NCI-H1930 (cell line): ENCODE measurements at places on chromosomes 1 and 21.

- no peak for DNase-seq
Observed at GRCh38 chr1:43705334-43705733, 2.0 kb upstream of the ST3GAL3 start.

- no peak for DNase-seq
Observed at GRCh38 chr1:183962903-183963302, 74.6 kb downstream of the COLGALT2 start.

DNA sequence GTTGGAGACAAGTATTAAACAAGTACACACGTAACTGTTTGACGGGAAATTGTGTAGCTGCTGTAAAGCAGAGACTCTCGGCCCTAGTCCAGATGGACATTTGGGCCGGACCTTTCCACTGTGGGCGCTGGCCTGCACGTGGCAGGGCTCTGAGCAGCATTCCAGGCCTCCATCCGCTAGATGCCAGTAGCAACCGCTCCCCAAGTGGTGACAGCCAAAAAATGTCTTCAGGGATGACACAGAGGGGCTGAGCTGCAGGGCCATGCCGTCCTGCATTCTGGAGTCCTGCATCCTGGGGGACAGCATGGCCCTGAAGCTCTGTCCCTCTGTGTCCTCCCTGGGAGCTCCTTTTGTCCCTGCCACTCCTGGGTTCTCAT, 24.8 kb downstream of the A3GALT2 start:
- DNase-seq = no peak

DNA sequence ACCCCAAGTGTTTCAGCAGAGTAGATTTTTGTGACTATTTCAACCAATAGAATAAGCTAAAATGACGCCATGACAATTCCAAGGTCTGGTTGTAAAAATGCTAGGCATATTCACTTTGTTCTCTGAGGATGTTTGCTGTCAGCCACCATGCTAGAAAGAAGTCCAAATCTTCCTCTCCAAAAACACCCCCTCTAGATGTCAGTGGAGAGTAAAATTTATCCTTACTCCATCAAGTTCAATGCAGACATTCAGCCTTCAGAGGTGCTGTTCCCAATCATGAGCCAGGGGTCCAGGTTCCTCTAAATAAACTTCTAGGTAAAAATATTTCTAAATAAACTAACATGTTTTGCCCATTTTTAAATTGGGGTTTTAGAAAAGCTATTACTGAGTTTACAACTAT, 395.4 kb upstream of the ADAMTS5 start:
- DNase-seq = no peak

DNA sequence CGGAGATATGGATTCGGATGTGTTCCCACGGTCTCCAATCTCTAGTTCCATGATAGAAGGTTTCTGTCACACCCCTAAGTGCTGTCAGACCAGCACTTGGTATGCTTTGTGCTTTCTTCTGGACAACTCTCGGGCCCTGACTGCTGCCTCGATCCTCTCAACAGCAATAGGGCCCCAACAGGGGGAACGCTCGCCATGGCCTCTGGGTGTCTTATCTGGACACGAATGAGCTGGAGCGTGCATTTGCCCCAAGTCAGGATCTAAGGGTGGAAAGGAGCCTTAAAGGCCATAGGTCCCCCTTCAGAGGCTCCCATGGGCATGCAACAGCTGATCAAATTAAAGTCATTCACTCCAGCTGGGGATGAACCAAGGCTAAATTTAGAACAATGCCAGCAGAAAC, 76.8 kb downstream of the TCP10L start:
- DNase-seq = no peak

GRCh38 chr21:43658769-43659135, 536 bp downstream of the HSF2BP start:
- DNase-seq = no peak

GRCh38 chr1:35507947-35508346, 49.3 kb downstream of the KIAA0319L start:
- no peak for DNase-seq

DNA sequence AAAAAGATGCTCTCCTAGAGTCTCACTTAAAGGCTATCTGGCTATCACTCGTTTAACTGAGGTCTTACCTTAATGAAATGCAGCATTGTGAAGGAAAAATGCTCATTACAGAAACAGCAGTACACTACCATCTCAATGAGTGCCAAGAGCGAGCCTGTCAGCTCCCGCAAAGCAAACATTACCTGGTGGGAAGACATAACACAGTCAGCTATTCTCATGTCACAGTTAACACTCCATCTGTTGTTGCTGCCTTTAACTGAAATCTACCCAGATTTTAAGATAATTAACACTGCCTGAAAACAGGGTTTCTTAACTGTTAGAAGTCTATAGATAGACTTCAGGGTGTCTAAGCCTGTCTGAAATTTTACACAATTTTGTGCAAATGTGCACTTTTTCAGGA, 39.1 kb downstream of the PCSK9 start:
- no peak for DNase-seq

DNA sequence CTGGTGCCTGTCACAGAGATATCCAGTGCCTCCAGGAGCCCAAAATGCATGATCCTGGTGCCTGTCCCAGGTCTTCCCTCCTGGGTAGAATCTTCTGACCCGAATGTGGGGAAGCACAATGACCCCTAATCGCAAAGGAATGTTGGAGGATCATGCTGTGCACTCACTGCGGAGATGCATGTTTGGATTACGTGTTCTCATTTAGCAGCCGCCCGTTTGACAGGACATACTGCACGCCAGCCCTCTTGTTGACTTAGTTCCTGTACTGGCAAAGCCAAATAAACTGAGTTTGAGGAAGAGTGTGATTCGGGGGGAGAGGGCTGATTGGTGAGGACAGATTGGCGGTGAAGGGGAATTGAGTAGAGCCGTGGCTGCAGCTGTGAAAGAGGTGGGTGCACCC, 85.9 kb upstream of the SIM2 start:
- no peak for DNase-seq

DNA sequence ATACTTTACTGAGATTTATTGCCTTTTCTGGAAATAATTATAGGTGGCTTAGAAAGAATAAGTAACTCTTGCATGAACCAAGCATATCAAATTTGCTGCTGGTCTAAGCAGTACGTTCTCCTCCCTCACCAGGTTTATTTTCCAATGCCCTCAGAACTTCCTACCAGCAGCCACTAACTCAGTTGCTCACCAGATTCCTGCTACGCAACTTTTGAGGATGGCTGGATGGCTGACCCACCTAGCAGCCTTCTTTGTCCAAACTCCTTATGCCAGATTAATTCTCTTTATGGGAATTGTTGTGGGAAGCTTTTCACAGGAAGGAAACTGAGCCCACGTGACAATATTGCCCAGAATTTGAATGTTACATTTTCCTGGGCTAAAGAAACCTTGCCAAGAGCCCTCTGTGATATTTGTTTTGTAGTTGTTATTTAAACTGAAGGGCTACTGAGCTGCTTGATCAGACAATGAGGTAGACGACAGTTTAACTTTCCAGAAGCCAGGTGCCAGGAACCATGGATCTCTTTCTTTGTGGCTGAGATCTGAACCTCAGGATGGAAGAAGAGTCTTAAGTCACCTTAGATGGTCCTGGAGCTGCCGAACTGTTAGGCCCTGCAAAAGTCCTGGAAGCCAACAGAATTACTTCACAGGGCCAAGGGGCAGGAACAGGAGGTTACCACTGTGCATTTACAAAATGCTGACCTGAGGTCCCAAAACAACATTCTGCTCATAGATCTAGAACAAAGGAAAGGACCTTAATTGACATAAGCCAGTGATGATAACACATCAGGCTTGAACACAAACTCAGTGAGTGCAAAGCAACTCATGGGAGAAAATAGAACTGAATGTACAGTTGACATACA, 85.5 kb upstream of the ATP1A1 start:
- no peak for DNase-seq

GRCh38 chr1:161497961-161498360, 7.3 kb upstream of the FCGR2A start:
- DNase-seq = no peak

DNA sequence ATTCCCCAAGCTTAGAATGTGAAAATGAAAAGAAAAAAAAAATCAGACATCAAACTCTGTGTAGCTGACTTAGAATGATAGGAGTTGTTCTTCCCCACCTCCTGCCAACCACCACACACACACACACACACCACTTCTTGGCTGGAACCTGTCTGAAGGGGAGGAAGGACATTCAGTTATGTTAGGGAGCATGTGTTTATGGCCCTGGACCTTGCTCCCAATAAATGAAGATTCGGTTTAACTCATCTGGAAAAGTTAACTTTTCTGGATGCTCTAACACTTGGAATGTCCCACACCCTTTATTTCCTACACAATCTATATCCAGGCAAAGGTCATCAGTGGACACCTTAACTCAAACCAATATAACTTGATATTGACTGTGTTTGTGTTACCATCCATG, 112.4 kb downstream of the DAB1 start:
- no peak for DNase-seq

GRCh38 chr1:66778969-66779368, 22.1 kb downstream of the INSL5 start:
- no peak for DNase-seq

DNA sequence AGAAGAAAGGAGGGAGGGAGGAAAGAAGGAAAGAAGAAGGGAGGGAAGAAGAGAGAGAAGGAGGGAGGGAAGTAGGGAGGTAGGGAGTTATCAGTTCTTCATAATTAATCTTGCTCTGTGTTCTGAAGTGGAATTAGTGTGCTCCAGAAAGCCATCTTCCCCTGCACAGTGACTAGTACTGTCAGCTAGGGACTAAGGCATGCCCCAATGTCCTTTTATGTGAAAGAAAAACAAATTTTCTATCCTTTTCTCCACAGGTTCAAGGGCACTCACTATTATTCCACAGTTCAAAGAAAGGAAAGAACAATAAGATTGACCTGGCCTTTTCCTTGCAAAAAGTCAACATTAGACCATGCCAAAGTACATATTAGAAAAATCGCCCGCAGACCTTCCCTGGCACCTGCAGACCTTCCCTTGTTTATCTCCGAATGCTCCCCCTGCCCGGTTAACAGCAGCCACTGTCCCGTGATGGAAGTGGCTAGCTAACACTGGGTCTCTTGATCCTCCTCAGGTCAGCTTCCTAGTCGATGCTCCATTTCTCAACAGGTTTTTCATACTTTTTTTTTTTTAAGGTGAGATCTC, 107.2 kb upstream of the EDEM3 start:
- DNase-seq = no peak

DNA sequence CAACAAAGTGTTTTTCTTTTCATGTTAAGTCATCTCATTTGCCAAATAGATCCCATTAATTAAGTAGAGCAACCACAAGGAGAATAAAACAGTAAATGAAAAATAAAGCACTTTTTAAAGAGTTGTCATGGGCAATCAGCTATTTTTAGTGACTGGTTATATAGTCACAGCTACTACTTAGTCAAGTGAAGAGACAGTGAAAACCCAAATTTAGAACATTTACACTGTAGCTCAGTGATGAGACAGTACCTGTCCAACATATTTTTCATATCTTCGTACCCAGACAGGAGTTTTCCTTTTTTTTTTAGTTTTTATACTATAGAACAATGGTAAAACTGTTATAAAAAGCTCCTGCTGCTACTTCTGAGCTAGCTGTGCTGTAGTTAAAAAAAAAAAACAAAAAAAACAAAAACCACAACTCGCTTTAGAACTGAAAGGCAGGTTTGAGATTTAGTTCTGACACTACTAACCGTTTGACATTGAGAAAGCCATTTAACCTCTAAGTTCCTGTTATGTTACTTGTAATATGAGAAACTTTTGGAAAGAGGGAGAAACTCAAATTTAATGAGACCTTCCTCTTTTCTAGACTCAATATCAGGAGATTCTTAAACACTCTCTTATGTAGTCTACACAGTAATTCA, 777.5 kb downstream of the ADGRL2 start:
- no peak for DNase-seq

- DNase-seq = no peak
Observed at GRCh38 chr1:10803971-10804820, 7.8 kb upstream of the CASZ1 start.

DNA sequence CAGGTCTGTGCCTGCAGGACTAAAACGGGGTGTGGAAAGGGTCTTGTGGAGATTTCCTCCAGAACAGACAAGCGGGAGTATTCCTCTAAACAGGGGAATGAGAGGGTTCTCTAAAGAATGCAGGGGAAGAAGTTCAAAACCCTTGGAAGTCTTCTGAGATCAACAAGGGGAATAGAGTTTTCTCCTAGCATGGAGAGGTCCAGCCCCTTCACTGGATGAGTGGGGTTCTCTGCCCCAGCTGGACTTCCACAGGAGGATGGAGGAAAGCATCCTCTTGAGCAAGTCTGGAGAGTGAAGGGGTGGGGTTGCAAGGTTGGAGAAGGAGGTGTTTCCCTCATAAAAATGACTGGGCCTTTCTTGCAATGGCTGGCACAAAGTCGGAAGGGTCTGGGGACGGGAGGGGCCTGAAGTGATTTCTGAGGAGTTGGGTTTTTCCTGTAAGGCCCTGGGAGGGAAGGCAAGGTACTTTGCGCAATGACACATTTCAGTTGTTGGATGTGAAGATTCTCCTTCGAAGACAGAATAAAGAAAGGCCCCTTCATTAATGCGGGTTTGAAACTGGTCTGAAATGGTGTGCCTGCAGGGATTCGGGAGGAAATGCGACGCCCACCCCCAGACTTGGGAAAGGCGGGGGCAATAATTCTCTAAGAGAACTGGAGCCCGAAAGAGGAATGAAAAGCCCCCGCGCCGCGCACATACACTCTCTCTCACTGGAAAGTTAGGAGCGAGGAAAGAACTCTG, 884 bp downstream of the SPATA6 start:
- no peak for DNase-seq

- no peak for DNase-seq
Observed at GRCh38 chr1:192967211-192967877, 91.8 kb downstream of the UCHL5 start.

- no peak for DNase-seq
Observed at GRCh38 chr1:25679171-25679570, 62.6 kb downstream of the MAN1C1 start.

- DNase-seq = no peak
Observed at GRCh38 chr1:162070825-162071224, 1.3 kb downstream of the NOS1AP start.

- DNase-seq = no peak
Observed at GRCh38 chr1:48462716-48463302, 9.2 kb downstream of the SPATA6 start.

DNA sequence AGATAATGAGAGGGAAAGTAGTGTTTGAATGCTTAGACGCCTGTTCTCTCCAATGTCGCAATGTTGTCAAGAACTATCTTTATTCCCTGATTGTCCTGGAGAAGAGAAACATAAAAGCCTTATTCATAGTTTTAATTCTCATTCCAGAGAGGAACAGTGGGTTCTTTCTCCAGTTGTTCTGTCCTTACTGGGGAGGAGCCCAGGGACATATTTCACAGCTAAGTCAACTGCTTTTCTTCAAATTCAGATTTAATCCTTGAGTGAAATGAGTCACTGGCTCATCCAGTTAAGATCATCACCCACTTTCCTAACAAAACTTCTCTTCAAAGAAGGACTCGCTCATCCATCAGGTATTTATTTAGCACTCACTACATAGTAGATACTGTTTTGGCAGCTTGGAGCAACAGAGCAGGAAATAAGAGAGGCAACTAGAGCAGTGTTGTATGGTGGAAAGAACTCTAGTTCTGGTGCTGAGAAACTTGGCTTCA, 365.7 kb upstream of the USP24 start:
- DNase-seq = no peak
